ENCODE measurements at places on chromosomes 4 and X.

GRCh38 chr4:27100713-27101112 lies 240.1 kb downstream of the STIM2 start:
- DNase-seq, result no peak

DNA sequence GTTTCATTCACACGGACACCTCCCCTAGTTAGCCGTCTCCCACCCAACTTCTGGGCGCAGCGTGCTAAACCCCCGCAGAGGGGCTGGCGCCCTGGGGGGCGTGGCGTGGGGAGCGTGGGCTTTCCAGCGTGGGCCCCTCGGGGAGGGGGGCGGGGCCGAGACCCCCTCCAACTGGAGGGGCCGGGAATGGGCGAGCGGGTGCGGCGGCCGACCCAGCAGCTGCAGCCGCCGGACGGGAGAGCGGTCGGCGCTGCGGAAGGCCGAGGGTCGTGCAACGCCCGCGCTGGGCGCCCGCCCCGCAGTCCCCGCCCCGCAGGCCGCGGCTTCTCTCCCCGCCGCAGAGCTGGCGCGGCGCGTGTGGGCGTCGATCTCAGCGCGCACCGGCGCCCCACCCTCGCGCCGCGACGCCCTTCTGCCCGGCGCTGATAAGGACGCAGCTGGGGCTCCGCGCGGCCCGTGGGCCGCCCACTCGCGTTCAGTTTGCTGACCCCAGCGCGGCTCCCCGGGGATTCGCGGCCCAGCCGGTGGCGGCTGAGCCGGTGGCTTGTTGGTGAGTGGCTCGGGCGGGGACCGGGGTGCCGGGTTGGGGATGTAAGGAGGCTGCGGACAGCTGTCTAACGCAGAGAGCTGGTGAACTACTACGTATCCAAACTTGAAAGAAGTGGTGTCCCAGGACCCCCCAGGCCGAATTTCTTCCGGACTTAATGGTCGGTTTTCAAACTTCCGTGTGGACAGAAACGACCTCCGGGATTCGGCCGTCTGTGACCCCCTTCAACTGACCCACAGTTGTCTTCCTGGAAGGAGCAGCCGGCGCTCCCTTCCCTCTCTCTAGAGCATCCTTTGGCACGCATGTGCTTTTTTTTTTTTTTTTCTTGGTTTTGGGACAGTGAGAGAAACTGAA lies 1.5 kb downstream of the FHDC1 start:
- peak; percentile 44 for DNase-seq

DNA sequence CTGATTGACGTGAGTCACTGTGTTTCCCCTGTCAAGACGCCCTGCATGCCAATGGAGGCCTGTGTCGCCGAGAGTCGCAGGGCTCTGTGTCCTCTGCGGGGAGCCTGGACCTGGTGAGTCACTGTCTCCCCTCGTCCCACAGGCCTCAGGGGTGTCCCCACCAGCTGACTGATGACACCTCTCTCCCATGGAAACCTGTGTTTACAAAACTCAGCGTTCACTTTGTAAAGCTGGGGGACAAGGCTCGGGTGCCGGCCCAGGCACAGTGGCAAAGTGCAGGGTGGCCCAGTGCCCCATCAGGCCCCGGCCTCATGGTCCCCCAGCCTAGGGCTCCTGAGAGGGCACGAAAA lies 21.2 kb upstream of the HGFAC start:
- no peak for DNase-seq

DNA sequence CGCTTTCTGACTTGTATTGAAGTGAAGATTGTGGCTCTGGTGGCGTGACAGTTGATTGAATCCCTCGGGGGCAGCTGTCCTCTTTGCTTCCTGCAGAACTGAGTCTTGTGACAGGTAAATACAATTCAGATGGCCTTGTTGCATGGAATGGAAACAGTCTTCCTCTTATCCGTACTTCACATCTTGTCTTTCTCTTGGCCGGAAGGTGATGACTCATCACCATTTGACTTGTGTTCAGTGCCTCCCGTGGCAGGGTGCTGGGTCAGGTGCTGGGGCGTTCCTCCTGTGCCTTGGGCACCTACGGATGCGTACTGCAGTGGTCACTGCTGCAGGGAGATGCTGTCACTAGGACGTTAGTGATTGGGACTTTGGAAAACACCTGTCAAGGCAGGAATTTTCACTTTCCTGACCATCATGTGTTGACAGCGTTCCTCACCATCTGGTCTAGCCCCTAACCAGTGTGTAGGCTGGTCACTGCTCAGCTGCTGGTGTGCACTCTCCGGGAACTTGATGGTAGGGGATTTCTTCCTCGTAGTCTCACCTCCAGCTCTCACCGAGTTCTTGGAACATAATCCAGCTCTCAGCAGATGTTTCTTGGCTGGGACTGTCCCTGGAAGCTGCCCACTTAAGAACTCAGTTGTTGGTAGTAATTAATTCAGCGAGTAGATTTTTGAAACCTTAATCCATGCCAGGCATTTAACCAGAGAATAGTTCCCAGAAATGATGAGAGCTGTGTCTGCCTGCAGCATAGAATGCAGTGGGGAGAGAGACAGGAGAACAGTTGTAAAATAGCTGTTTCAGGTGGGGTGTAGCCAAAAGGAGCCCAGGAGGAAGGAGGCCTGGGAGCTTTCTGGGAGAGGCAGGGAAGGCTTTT lies 7.2 kb downstream of the TBC1D14 start:
- DNase-seq, result no peak

GRCh38 chrX:153819384-153820040 lies 10.8 kb downstream of the PDZD4 start:
- DNase-seq, result no peak

GRCh38 chrX:15269120-15269519 lies 763 bp downstream of the ASB9 start:
- DNase-seq, result no peak

- DNase-seq, result no peak
These were observed 14.0 kb downstream of the RASL11B start for GRCh38 chr4:52876069-52876468.

DNA sequence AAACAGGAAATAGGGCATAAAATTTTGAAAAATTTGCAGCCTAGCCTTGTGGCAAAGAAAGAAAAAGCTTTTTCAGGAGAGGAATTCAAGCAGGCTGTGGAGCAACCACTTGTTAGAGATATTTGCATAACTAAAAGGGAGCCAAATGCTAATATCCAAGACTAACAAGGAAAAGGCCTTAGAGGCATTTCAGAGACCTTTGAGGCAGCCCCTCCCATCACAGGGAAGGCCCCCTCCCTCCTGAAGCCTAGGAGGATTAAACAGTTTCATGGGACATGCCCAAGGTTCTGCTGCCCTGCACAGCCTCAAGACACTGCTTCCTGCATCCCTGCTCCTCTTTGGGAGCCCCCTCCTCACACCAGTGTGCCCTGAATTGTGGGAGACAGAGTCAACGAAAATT lies 275.4 kb upstream of the SFRP2 start:
- DNase-seq, result no peak

DNA sequence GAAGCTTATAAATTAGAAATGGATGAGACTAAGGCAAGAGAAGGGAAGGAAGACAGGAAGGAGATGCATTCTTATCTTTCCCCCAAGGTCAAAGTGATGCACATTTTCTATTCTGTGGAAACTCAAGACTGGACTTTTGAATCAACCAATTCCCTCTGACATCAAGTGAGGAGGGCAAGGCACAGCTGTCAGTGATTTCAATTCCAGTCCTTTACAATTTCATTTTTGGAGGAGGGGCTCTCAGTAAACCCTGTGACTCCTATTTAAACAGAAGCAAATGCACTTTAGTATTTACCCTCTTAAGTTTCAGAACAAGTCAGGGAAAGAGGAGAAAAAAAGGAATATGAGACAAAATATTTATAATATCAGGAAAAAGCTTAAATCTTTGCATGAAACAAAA lies 134.0 kb downstream of the MGST2 start:
- no peak for DNase-seq

DNA sequence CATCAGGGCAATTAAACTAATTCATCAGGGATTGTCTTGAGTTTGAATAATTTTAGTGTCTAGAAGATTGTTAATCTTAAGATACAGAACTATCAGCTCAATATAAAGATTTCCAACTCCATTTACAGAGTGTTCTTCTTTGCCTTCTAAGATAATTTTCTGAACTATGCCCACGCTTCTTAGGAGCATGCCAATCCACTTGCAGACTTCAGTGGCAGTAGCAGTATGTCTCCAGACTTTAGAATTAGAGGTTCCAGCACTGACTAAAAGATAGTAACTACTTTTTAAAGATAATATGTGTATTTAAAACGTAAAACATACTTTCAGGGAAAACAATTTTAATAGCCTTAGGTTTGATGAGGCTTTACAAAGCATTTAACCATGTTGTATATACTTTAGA lies 34.2 kb upstream of the GALNT7 start:
- DNase-seq, result no peak

DNA sequence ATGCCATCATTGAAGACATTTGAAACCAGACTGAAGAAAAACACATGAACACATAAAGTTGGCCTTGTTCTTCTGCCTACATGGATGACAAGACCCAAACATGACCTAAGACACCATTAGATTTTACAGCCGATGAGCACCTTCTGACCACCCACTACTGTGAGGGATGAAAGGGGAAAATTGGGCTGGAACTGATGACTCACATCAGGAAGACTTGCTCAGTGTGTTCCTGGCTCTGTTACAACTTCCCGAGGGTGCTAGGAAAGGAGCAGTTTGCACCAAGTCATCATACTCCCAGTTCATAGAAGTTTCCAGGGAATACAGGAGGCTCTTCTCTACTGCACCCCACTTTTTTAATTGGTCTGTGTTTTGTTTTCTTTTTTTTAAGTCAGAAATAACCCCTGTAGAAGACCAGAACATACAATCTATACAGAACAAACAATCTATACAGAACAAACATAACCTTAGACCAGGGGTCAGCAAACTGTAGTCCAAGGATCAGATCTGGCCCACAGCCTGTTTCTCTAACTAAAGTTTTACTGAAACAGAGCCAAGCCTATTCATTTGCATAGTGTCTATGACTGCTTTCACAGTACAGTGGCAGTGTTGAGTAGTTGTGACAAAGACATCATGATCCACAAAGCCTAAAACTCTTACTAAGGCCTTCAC lies 25.3 kb downstream of the BTC start:
- peak; percentile 47 for DNase-seq

DNA sequence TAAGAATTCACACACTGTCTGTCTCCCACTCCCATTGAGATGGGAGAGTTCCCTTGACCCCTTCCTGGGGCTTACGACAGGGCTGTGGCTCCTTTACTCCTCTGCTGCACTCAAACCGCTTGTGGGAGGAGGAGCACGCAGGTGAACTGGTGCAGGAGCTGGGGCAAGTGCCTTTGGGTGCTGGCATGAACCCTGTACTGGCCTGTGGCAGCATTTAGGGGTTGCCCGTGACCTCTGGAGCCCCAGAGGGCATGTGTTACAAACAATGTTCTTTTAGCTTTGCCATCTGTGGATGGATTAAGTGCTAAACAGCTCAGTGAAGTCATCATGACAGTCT lies 21.8 kb upstream of the FTHL17 start:
- no peak for DNase-seq

DNA sequence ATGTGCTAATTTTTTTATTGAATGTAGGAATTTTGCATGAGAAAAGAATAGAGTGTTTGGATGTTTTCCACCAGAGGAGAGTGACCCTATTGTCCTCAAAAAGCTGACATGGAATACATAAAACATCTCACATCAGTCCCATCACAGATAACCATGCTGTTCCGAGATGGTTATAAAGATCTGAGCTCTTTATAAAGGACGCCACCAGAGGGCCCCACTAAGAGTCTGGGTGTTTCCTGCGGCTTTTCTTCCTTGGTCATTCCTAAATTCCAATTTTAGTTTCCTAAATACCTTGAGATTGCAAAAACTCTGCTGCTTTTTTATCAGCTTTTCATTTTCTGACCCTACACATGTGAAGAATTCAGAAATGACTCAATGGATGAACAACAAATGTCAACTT lies 504.5 kb upstream of the FRG1 start:
- DNase-seq, result no peak

DNA sequence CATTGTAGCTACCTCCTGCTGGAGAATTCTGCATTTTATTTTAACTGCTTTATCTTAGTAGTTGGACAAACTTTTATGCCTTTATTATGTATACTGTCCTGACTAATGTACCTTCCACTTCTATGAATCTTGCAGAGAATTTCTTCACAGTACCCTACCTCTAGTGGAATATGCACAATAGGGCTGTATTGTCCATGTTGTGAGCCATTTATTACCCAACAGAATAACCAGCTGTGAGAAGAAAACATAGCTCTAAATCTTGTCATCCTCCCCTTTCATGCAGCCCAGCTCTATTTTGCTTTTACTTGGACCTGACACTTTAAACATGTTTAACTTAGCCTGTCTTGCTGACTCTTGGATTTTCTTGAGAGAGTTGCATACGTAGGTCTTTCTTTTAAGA lies 56.2 kb downstream of the MCUB start:
- no peak for DNase-seq

- DNase-seq, result peak; percentile 43
These were observed 99.3 kb upstream of the GRPR start for GRCh38 chrX:16023790-16024734.

DNA sequence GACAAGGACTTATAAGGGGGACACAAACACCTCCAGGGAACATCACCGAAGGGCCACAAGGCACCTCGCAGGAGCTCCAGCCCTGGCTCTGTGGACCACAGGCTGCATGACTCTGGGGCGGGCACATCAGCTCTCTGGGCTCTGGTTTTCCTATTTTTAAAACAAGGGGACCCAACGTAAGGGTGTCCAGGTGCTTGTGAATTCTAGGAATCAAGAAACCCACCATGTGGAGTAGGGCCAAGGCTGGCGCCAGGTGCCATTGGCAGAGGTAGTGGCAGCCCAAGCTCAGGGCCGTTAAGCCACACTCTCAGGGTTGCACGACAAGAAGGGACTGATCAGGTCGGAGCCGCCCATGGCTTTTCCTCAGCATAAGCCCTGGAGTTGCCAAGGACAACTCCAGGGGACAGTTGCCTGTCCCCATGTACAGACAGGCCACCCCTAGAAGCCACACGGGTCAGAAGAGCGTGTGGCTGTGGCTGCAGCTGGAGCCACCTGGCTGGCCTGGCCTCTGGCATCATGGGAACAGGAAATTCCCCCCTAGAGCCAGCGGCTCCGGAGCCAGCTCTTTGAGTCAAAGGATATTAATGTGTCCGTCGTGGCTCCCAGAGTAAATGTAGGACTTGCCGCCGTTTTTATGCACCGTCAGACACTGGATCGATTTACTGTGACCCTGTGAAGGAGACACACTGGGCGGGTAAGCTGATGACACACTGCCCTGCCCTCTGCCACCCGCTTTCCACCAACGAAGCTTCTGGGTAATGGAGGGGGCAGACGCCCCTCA lies 32.5 kb downstream of the WDR1 start:
- DNase-seq, result no peak

- no peak for DNase-seq
These were observed 113.8 kb upstream of the ENPP6 start for GRCh38 chr4:184331268-184331995.

DNA sequence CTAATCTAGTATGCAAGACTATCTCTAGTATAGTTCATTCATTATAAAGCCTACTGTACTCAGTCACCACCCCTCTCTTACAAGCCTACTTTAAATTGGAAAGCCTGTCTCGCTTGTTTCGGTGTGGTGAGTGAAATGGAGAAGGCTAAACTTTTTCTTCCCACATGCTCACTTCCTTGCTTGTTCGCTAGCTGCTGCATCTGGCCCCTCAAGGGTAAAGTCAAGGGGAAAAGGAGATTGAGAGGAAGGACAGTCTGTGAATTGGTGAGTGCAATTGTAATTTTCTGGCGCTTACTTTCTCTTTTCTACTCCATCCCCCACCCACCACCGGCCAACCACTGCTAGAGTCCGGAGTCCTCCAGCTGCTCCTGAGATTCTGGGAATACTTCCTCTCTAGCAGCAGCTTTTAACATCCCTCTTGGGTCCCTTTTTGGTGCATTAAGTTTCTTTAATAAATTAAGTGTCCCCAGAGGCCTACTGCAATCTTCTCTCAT lies 12.1 kb upstream of the ARAP2 start:
- no peak for DNase-seq
